Mammary epithelial cell (primary cell): ENCODE measurements at places on chromosomes 5 and 9. TPM values are rescaled to one million over a fixed set of nuclear protein-coding genes. Genes with fewer than 3 reads are reported as not detected.

- DNase-seq: peak; percentile 97
Observed at GRCh38 chr9:34185778-34186551, 7.1 kb downstream of the UBAP1 start.

QRFP gene
- not detected for polyA plus RNA-seq

DNA sequence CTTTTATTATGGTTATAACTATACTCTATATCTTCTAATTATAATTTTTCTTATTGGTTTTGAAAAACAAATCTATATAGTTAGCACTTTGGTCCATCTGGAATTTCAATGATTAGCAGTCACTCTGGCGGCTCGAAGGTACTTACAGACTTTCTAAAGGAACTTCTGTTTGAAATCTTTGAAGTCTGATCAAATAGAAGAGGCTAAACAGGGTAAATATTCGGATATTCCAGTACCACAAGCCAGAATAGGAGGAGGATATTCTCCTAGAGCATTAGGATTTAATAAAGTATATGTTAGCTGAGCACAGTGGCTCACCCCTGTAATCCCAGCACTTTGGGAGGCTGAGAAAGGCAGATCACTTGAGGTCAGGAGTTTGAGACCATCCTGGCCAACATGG is 38.7 kb upstream of the HSD17B3 start:
- DNase-seq: no peak

- no peak for DNase-seq
Observed at GRCh38 chr5:74945561-74946165, 79.5 kb upstream of the FAM169A start.

GRCh38 chr5:177514541-177514940 is 2.2 kb downstream of the DDX41 start:
- DNase-seq: no peak

- peak; percentile 24 for DNase-seq
Observed at GRCh38 chr9:91360551-91361290, 997 bp downstream of the AUH start.

DNA sequence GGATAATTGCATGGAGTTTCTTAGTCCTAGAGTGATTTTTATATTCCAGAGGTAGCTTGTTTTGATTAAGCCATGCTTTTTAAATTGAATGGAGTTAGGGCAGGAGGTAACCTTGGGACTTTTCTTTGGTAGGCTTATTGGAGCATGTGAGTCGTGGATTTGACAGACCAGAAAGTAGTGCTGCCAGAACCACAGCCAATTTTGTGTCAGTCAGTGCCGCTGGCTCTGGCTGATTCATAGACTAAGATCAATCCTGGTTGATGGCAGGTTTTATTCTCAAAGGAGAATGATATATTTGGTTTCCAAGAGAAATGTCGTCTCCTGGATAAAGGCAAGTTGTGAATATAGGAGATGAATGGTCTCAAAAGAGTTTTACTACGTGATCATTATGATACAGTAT is 20.3 kb downstream of the RAI14 start:
- DNase-seq: peak; percentile 56

HAPLN1 gene
- not detected for polyA plus RNA-seq

PHF24 gene
- 0.07 TPM for polyA plus RNA-seq

CSF1R gene
- 1.5 TPM for polyA plus RNA-seq

DNA sequence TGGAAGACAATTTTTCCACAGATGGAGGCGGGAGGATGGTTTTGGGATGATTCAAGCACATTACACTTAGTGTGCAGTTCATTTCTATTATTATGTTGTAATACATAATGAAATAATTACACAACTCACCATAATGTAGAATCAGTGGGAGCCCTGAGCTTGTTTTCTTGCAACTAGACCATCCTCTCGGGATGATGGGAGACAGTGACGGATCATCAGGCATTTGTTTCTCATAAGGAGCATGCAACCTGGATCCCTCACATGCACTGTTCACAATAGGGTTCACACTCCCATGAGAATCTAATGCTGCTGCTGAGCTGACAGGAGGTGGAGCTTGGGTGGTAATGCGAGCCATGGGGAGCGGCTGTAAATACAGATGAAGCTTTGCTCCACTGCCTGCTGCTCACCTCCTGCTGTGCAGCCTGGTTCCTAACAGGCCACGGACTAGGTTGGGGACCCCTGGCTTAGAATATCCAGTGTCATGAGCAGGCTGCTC is 1.6 kb downstream of the STKLD1 start:
- DNase-seq: peak; percentile 30

DNA sequence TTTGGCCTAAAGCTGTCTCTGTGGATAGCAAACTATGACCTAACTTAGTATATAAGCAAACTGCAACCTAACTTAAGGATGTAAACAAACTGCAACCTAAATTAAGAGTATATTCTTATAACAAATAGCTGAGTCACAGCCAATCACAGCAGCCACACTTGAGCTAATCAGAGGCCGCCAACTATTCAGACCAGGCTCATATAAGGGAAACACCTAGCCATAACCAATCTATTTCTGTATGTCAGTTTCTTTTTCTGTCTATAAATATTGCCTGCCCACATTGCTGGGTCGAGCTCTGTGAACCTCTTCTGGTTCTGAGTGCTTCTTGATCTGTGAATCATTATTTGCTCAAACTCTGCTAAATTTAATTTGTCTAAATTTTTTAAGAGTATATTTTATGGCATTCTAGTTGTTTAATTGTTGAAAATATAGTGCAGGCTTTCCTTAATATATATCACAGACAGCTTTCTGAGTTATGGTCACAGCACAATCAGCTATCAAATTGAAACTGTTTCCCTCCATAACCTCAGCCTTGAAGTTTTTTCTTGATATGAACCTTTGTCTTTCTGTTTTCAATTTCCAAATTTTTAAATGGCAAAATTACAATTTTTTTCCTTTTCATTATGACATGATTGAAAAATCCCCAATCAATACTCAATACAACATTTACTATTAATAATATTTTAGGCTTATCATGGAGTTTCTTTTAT is 327.1 kb upstream of the NUDT12 start:
- DNase-seq: no peak

GRCh38 chr9:38004809-38005560 is 64.0 kb downstream of the SHB start:
- peak; percentile 29 for DNase-seq

HTR4 gene
- polyA plus RNA-seq: not detected

AQP3 gene
- polyA plus RNA-seq: 38.7 TPM

GRCh38 chr5:176528761-176529115 is 8.5 kb downstream of the RNF44 start:
- DNase-seq: no peak

DNA sequence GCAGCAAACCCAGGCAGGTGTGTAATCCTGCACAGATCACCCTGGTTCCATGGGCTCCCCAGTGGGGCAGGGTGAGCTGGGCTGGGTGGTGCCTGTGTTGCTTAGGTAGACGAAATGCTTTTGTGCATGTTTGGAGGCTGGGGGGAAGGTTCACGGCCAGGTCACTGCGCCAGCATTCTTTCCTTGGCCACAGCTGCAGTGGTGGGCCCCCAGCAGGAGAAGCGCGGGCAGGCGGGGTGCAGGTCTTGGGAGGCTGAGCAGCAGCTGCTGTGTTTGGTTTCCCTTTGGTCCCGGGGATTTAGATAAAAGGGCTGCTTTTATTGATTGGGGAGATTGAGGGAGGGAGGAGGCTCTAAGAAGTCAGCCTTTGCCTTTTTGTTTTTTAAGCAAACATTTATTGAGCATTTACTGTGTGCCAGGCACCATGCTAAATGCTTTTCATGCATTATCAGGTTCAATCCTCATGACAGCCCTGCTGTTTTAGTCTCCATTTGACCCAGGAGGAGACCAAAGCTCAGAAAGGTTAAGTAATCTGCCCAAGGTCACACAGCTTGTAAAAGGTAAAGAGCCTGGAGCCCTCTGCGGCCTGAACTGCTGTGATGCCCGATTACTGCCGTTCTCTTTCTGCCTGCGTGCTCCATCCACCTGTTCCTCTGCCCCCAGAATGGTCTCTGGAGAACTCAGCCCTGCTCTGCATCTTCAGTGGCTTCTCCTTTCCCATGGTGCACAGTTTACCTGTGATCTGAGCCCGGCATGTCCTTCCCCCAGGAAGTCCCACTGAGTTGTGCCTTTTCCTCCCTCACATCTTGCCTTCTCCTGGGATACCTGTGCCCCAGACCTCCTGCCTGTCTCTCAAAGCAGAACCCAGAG is 94.4 kb downstream of the MACROH2A1 start:
- DNase-seq: no peak

TAF1L gene
- 0.01 TPM for polyA plus RNA-seq

DNA sequence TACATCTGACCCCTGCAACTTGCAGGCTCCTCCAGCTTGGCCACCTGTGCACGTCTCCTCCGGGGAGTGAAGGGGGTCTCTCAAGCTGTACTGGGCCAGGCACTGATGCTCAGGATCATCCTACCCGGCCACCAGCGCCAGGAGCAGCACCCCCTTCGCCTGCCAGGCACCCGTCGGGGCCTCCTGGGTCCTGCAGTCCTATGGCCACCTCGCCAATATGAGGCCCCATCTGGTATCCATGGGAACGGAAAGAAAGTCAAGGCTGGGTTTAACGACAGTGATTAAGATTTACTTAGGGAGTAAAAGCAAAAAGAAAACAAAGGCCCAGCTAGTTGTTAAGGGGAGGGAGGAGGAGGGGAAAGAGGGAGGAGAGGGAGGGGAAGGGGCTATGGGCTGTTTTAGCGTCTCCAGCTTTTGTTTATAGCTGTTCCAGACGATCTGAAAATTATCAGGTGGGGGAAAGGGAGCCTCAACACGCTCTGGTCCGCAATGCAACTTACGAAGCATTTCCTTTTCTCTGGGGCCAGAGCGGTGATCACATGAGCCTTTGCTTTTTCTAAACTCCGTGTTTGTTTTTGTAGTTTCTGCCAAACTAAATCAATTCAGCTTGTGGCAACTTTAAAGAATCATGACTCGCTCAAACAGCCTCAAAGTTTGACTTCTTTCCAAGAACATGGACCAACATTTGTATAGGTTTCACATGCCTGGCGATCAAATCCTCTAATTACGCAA is 132.4 kb downstream of the ROR2 start:
- no peak for DNase-seq

DNA sequence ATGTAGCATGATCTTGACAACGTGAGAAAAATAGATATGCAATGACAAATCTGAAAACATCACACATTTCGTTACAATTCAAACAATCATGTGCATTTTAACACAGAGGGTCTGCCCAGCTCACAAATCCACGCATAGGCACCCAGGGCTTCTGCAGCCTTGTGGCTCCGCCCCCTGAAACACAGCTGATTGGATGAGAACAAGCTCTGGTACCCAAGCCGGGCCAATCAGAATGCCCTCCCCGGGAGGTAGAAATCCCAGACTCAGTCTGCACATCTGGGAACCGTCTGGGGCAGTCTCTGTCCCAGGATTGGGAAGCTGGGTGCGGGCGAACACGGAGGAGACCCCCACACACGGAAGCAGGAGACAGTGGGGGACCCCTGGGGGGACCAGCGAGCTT is 137.5 kb downstream of the GAPVD1 start:
- DNase-seq: no peak

AMBP gene
- polyA plus RNA-seq: not detected

NNT gene
- polyA plus RNA-seq: 21.0 TPM

PPP1R26 gene
- 4.8 TPM for polyA plus RNA-seq

DNA sequence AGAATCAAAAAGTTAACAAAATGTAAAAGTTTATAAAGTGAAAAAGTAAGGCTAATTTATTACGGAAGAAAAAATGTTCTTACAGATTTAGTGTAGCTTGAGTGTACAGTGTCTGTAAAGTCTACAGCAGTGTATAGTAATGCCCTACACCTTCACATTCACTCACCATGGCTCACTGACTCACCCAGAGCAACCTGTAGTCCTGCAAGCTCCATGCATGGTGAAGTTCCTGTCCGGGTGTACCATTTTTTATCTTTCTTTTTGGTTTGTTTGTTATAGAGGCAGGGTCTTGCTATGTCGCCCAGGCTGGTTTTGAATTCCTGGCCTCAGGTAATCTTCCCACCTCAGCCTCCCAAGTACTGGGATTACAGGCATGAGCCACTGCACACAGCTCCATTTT is 93.6 kb downstream of the MED27 start:
- no peak for DNase-seq

FBP2 gene
- not detected for polyA plus RNA-seq

DNA sequence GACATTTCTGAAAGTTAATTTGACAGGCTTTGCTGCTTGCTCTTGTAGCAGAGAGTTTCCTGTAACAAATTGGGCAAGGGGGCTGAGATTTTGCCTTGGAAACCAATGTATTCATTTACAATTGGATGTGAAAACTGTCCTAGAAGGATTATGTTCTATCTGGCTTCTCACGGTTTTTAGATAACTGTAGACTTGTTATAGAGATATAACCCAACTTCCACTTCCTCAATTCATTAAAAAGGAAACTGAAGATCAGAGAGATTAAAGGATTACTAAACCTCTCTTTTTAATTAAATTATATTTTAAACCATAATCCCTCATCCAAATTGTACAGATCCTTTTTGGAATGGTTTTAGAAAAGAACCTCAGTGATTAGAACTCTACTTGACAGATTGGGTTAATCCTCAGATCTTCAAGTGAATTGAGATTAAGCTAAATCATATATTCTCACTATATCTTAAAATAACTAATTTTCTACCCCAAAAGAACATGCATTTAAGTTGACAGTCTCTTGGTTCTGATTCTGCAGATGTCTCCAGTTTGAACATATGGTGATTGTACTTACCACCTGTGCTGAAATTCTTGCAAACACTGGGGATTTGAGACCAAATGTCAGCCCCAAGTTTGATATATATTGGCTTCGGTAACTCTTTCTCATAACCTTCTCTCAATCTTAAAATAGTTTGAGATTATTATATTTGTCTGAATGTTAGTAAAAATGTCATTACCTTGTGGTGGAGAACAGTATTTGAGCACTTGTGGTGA is 130.1 kb upstream of the C9orf72 start:
- DNase-seq: no peak

DNA sequence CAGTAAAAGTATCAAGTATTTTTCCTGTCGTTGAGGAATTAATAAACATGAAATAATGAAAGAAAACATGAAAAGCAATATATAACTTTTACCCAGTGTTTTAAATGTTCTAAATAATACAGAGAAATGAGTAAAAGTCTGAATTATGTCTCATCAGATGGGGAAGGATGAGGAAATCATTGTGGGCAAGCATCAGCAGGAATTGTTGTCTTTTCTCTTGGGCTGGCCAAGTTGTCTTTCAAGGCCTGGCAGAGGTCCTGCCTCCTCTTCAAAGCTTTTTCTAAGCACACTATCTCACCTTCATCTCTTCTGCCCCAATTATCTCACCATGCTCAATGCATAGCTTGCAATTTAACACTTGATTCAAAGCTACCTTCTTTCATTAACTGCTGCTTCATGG is 41.9 kb downstream of the MOCS2 start:
- peak; percentile 45 for DNase-seq

DNA sequence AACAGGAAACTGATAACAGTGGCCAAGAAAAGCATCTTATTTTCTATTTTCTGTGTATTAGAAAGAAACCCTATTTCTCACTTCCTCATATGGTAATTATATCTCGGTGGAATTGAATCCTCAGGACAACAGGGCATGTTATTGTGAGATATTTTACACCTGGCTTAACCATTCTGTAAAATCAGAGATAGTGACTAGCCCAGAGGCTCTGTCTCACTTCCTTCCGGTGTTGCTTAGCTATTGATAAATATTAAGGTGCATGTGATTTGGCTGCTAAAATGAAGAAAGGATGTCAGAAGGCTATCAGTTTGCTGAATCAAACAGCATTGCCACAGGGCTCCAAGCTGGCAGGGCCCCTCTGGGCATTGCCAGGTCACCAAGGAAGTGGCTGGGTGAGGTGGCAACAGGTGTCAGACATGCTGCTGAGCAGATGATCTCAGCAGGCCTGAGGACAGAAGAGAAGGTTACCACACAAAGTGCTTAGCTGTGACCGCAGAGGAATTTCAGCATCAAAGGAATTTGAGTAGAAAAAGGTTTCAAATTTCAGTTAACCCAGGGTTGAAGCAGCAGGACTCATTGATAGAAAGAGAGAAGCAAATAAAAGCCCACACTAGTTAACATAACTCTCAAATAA is 330.7 kb downstream of the PDE4D start:
- peak; percentile 46 for DNase-seq

- peak; percentile 19 for DNase-seq
Observed at GRCh38 chr5:134517553-134517952, 7.9 kb upstream of the JADE2 start.
